NB4 (cell line): ENCODE measurements at places on chromosomes 6 and 20.
A peak's percentile ranks its signal among the peaks of the same experiment; 100 is the strongest.

DNA sequence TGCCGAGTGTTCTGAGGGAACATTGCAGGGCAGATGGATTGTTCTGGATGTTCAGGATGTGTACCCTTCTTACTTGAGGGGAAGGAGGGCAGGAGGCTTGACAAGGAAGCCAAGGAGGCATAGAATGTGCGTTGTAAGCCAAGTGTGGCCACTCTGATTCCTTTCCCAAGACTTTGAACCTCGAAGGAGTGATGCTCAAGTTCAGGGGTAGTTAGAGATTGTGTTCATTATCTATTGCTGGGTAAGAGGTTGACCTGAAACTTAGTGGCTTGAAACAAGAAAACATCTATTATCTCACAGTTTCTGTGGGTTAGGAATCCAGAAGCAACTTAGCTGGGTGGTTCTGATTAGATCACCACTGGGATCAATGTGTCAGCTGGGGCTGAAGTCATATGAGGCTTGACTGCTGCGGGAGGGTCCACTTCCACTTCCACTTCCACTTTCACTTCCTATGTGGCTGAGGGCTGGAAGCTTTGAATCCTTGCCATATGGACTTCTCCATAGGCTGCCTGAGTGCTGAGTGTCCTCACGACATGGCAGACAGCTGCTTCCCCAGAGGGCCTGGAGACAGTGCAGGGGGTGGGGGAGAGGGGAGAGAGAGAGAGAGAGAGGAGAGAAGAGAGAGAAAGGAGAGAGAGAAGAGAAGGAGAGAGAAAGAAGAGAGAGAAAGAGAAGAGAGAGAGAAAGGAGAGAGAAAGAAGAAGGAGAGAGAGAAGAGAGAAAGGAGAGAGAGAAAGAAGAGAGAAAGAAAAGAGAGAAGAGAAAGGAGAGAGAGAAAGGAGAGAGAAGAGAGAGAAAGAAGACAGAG is 6.9 kb upstream of the CD40 start:
- DNase-seq: no peak

DNA sequence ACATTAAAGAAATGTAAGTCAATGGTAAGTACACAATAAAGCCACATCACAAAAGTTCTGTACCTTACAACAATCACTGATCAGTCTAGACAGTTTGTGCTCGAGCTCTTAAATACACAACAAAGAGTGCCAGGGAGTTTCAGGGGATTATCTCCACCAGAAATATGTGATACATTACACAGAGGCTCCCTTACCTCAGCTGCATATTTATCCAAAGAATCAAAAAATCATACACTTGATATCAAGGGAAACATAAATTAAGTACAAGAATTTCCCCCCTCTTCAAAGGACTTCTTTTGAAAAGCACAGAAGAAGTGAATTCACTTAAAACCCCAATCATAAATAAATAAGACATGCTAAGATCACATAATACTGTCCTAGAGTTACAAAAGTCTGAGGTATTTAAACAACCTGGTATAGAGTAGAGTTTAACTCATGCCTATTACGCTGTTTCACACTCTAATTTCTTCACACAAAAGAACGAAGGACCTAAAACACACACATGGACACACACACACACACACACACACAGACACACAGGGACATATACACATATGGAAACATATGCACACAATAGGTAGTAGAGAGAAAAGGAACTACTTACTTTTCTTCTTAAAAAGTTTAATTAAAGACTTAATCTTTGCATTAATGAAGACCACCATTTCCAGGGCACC is 528 bp downstream of the NHSL1 start:
- DNase-seq: no peak

- DNase-seq: no peak
Measured at GRCh38 chr20:6767126-6767535, 355 bp upstream of the BMP2 start.

- DNase-seq: no peak
Measured at GRCh38 chr20:18243802-18244201, 44.5 kb upstream of the ZNF133 start.

DNA sequence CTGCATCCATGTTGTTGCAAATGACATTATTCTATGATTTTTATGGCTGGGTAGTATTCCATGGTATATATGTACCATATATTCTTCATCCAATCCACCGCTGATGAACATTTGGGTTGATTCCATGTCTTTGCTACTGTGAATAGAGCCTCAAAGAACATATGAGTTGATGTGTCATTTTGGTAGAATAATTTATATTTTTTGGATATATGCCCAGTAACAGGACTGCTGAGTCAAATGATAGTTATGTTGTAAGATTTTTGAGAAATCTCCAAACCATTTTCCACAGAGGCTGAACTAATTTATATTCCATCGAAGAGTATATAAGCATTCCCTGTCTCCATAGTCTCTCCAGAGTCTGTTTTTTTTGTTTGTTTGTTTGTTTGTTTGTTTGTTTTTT is 1373.5 kb downstream of the GRIK2 start:
- DNase-seq: no peak

DNA sequence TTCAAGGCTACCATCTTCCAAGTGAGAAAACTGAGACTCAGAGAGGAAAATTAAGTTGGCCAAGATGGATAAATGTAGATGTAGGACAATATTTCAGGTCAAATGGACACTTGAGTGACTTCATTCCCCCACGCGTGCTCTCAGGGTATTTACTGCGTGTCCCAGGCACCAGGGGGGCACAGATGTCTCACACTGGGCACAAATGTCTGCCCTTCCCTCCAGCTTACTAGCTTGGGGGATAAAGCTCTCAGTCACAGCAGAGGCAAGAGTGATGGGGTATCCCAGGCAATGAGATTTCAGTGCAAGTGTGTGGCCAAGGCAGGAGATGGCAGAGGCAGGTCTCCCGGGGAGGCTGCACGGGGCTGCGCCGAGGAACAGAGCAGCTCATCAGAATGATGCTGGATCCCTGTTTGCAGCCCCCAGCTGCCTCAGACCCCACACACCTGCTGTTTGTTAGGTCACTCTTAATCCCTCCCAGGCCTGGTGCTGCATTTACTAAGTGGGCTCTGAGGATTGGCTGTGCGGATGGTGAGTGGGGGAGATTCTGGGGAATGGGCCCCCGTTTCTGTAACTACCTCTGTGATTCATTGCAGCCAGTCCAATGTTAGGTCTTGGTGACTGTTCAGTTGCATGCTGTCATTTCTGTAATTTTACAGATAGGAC is 44.1 kb downstream of the PTK7 start:
- no peak for DNase-seq

- no peak for DNase-seq
Measured at GRCh38 chr6:134733801-134734200, 216.1 kb downstream of the ALDH8A1 start.

GRCh38 chr6:81894306-81894705 is 141.8 kb upstream of the TENT5A start:
- no peak for DNase-seq

DNA sequence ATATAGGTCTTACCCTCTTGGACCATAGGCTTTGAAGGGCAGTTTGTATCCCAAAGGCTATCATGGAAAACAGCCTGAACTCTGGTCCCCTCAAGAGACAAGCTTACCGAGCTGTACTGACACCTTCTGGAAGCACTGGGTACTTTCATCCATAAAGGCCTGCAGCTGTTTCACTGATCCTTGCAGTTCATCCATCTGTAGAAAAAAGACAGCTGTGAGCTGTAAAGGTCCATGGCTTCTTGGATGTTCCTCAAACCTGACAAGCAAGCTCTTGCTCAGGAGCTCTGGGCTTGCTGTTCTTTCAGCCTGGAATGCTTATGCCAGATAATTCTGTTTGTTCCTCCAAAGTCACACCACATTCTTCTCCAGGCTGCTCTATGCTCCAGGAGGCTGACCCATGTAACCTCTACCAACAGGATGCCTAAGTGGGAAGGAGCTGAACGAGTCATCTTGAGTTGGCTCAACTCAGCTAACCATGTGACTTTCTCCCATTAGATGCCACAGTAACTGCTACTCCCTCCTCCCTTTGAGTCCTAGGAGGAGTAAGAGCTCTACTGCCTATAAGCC is 8.8 kb upstream of the NDRG3 start:
- peak; percentile 75 for DNase-seq

GRCh38 chr6:151160929-151161757 is 78.6 kb upstream of the AKAP12 start:
- DNase-seq: no peak

DNA sequence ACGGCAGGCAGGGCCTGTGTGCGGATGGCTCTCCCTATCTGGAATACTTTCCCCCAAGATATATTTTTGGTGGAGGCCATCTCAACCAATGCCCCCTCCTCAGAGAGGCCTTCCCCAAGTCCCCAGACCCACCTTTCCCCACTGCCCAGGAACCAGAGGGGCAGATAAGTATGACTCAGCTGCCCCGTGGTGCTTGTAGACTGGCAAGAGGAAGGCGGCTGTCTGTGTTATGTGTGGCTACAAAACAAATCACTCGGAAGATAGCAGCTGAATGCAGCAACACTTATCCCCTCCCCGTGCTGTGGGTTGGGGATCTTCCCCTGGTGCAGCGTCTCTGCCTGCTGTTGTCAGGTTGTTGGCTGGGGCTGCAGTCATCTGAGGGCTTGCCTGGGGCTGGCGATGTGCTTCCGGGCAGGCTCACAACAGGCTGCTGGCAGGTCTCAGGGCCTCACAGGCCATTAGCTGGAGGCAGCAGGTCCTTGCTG is 7.1 kb downstream of the NPEPL1 start:
- no peak for DNase-seq

GRCh38 chr20:63597651-63598478 is 23.8 kb upstream of the HELZ2 start:
- DNase-seq: no peak
